ENCODE measurements at places on chromosomes 13 and 19. TPM values are rescaled to one million over a fixed set of nuclear protein-coding genes. Genes with fewer than 3 reads are reported as not detected.

The LPAR6 gene
- polyA plus RNA-seq, result 12.7 TPM

The SIGLEC9 gene
- not detected for polyA plus RNA-seq

The KRTDAP gene
- polyA plus RNA-seq, result not detected

The ZNF439 gene
- 3.0 TPM for polyA plus RNA-seq

The JAK3 gene
- polyA plus RNA-seq, result 6.1 TPM

The OR7C2 gene
- not detected for polyA plus RNA-seq

The KANK3 gene
- polyA plus RNA-seq, result not detected

The CNN2 gene
- polyA plus RNA-seq, result 315 TPM

The FRY gene
- 40.7 TPM for polyA plus RNA-seq

The KLK6 gene
- polyA plus RNA-seq, result not detected

The BRSK1 gene
- polyA plus RNA-seq, result 10.6 TPM

The COX7A1 gene
- 569 TPM for polyA plus RNA-seq

The ZNF460 gene
- polyA plus RNA-seq, result 11.7 TPM

Data from BJ (cell line).